Activated naive CD8-positive, alpha-beta T cell treated with anti-CD3 and anti-CD28 coated beads, Interleukin-2, amount 10 ng/mL, durations not matched to agents 7 days and 5 days (primary cell): ENCODE measurements at places on chromosomes 5 and 9. TPM values are rescaled to one million over a fixed set of nuclear protein-coding genes. Genes with fewer than 3 reads are reported as not detected.

The TBCA gene
- 156 TPM for total RNA-seq

The CDH18 gene
- total RNA-seq: not detected

The FGD3 gene
- 161 TPM for total RNA-seq

The NRG2 gene
- not detected for total RNA-seq

The WDR70 gene
- total RNA-seq: 37.6 TPM

The SLC22A4 gene
- total RNA-seq: not detected

The MSMP gene
- total RNA-seq: not detected

The RLN1 gene
- 2.9 TPM for total RNA-seq

The PJA2 gene
- 75.6 TPM for total RNA-seq

The GSN gene
- total RNA-seq: 8.0 TPM

The WHRN gene
- 10.5 TPM for total RNA-seq

The PPP1R26 gene
- 0.28 TPM for total RNA-seq

The GLDC gene
- not detected for total RNA-seq

The TAF9 gene
- total RNA-seq: 47.3 TPM

The CLPTM1L gene
- 82.7 TPM for total RNA-seq

The CDKN2A gene
- total RNA-seq: 19.3 TPM

The C6 gene
- not detected for total RNA-seq

The LRRC70 gene
- 0.71 TPM for total RNA-seq

The CATSPER3 gene
- total RNA-seq: 0.44 TPM

The GHR gene
- not detected for total RNA-seq
